Ascending aorta (tissue), 2 donors: ENCODE measurements at places on chromosomes 11 and 22. TPM values are rescaled to one million over a fixed set of nuclear protein-coding genes. Genes with fewer than 3 reads are reported as not detected.

GRCh38 chr11:35558513-35558912 is 33.1 kb upstream of the PAMR1 start:
- no peak for DNase-seq
- H3K36me3 ChIP-seq: no peaks in the 10 kb centered on the region

DNA sequence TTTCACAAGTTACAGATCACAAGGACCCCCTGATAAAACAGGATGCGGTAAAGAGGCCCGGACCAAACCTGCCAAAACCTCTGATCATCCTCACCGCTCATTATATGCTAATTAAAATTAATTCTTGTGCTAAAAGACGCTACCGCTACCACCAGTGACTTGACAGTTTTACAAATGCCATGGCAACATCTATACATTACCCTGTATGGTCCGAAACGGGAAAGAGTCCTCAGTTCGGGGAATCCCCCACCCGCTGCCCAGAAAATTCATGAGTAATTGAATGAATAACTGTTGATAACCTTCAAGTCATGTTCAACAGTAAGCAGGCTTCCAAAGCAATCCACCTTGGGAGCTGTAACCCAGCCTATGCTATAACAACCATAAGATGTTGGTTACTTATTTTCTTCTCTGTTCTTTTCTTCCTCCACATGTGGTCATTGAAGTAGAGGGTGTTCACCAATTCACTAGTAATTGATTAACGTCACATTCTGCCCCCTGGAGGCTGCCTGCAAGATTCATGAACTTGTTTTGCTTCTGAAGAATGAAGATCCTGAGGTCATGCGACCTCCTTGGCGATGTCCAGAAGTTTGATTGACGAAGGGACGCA is 20.6 kb downstream of the APOBEC3H start:
- no peak overlapping the region for H3K27ac ChIP-seq
- no peaks in the 10 kb centered on the region for H3K36me3 ChIP-seq
- no peaks in the 10 kb centered on the region for H3K27me3 ChIP-seq
- H3K4me3 ChIP-seq: no peak overlapping the region
- no peaks in the 10 kb centered on the region for H3K4me1 ChIP-seq

GRCh38 chr22:19981171-19981960 is 35.3 kb downstream of the ARVCF start:
- H3K36me3 ChIP-seq: peaks cover 49% of the 10 kb centered on the region
- H3K4me3 ChIP-seq: no peak overlapping the region
- DNase-seq: no peak
- H3K27me3 ChIP-seq: no peaks in the 10 kb centered on the region

- no peak overlapping the region for H3K4me3 ChIP-seq
- H3K27me3 ChIP-seq: no peaks in the 10 kb centered on the region
- H3K4me1 ChIP-seq: no peaks in the 10 kb centered on the region
These were observed 631.4 kb upstream of the LUZP2 start for GRCh38 chr11:23865341-23865975.

GRCh38 chr11:101341578-101341977 is 212.0 kb upstream of the PGR start:
- H3K4me1 ChIP-seq: no peaks in the 10 kb centered on the region
- H3K27me3 ChIP-seq: no peaks in the 10 kb centered on the region

DNA sequence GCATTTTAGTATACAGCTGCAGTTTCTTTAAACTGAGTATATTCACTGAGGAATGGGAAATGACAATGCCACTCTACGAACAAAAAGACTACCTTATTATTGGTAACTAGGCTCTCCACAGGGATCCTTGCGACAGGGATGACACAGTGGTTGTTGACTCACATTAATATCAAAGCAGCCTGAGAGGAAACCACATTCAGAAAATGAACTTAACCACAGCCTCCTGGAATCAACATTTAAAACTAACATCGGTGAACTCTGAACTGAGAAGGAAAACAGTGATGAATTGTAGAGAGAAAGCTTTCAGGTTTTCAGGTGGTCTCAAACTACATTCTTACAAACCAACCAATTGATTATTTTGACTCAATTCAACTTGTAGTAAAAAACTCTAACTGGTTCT is 90.3 kb upstream of the MTMR2 start:
- H3K27me3 ChIP-seq: no peaks in the 10 kb centered on the region
- DNase-seq: no peak
- no peaks in the 10 kb centered on the region for H3K36me3 ChIP-seq
- peaks cover 4% of the 10 kb centered on the region for H3K4me1 ChIP-seq
- H3K27ac ChIP-seq: no peak overlapping the region

DNA sequence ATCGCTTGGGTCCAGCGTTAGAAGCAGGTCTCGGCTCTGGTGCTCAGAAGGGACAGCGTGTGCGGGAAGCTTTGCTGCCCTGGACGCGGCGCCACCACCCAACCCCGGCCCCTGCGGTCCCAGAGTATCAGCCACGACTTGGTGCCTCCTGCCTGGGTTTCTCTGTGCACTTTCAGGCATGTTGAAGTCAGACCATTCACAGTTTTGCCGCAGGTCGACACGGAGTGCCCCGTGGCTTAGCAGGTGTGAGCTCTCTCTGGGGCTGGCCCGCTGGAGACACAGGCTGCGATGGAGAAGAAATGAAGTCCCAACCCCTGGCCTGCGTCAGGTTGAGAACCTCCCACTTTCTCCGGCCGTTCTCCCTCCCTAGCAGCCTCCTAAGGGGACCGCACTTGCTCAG is 494.5 kb downstream of the BRD1 start:
- H3K36me3 ChIP-seq: no peaks in the 10 kb centered on the region
- no peak overlapping the region for H3K4me3 ChIP-seq
- H3K27ac ChIP-seq: no peak overlapping the region
- H3K27me3 ChIP-seq: no peaks in the 10 kb centered on the region

- no peak for DNase-seq
- peak overlapping the region; percentile 95 for H3K4me3 ChIP-seq
- H3K4me1 ChIP-seq: no peaks in the 10 kb centered on the region
- no peaks in the 10 kb centered on the region for H3K27me3 ChIP-seq
These were observed 983 bp downstream of the NARS2 start for GRCh38 chr11:78573681-78574080.

CSNK2A3 gene
- 0.53 TPM for total RNA-seq

DNA sequence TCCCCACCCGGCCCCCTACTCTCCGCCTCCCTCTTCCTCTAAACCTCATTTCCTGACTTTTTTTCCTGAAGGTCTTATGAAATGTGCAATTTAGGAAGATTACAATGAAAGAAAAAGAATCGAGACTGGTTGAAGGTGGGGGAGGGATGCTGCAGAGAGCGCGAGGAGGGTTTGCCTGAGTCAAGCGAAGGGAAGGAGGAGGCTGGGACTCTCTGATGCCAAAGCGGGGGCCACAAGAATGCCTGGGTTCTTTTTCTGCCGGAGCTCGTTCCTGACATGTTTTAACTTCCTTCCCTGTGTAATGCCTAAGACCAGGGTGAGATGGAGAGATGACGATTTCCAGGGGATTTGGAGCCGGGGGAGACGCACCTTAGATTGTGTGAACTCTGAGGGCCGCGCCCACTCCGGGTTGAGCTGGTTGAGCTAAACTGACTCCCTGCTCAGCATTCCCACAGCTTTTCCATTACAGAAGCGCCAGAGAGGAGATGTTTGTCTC is 270.5 kb upstream of the SORL1-AS1 start:
- H3K27ac ChIP-seq: peak overlapping the region; percentile 93
- H3K4me3 ChIP-seq: peak overlapping the region; percentile 79
- no peaks in the 10 kb centered on the region for H3K27me3 ChIP-seq
- no peak for DNase-seq
- H3K36me3 ChIP-seq: no peaks in the 10 kb centered on the region

DNA sequence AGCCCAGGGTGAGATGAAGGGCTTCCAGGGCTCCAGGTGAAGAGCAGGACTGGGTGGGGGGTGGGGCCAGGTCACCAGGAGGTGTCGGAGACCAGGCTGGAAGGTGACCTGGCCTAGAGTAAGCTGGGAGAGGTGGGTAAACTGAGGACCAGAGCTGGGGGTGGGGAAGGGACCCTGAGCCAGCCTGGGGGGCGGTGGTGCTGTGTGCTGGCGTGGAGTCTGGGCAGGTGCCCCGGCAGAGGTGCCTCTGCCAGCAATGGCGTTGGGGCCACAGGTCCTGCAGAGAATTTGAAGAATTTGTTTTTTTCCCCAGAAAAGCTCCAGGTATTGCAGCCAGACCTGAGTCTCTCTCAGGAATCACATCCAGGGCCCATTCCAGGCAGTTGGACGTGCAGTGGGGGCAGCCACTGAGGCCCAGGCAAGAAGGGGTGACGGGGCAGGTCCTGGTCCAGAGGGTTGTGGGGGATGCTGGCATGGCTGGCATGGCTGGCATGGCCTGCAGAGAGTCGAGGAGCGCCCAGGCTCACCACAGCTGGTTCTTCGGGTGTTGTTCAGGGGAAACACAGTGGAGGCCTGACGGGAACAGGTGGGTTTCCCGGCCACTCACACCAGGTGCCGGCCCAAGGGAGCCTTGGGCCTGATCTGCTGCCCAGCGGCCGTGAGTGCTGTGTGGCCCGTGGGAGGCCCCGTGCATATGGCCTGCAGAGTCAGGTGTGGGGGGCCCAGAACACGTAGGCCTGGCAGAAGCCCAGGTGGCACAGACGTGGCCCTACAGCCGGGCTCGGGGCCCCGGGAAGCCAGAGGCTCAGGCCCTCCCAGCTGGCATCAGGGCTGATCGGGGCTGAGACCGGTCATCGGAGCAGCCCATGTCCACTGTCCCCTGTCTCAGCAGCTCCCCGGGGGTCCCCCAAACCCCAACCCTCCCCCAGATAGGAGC is 6.4 kb upstream of the MUC6 start:
- H3K36me3 ChIP-seq: no peaks in the 10 kb centered on the region
- no peaks in the 10 kb centered on the region for H3K27me3 ChIP-seq
- H3K4me1 ChIP-seq: no peaks in the 10 kb centered on the region

DNA sequence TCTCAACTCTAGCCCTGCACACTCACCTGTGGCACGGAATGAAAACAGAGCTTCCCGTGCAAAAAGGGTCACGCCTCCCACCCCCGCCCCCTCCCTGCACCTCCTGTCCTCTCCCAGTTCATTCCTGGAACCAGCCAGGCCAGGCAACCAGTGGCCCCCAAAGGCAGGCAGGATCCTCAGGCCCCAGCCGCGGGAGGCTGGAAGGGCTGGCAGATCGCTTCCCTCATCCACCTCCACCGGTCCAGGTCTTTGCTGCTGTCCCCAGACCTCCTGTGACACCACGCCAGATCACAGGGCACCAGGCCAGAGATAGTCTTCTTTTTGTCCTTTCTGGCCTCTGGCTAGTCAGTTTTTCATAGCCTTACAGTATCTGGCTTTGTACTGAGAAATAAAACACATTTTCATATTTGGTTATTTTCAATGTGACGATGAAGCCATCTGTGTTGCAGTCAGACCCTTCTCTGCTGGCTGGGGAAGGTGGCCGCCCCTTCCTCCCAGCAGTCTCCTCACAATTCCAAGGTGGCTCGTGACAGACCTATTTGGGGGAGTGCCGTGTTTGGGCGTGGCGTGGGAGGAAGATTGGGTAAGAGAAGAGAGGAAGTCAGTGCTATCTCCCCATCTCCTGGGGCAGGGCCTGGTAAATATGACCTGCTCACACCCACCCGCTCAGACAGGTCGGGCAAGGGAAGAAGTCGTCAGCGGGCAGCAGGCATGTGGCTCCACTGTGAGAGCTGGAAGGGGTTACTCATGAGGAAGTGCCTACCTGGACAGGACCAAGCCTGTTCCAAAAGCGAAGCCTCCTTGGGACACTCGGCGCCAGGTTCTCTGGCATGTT is 9.1 kb downstream of the SSH3 start:
- H3K27ac ChIP-seq: no peak overlapping the region
- H3K4me3 ChIP-seq: no peak overlapping the region
- H3K27me3 ChIP-seq: no peaks in the 10 kb centered on the region
- H3K36me3 ChIP-seq: peaks cover 24% of the 10 kb centered on the region
- no peak for DNase-seq
- no peaks in the 10 kb centered on the region for H3K4me1 ChIP-seq

- H3K27me3 ChIP-seq: no peaks in the 10 kb centered on the region
- DNase-seq: no peak
- H3K27ac ChIP-seq: no peak overlapping the region
- H3K4me3 ChIP-seq: no peak overlapping the region
- no peaks in the 10 kb centered on the region for H3K36me3 ChIP-seq
- no peaks in the 10 kb centered on the region for H3K4me1 ChIP-seq
These were observed 6.9 kb downstream of the RAB6A start for GRCh38 chr11:73753938-73754337.

DNA sequence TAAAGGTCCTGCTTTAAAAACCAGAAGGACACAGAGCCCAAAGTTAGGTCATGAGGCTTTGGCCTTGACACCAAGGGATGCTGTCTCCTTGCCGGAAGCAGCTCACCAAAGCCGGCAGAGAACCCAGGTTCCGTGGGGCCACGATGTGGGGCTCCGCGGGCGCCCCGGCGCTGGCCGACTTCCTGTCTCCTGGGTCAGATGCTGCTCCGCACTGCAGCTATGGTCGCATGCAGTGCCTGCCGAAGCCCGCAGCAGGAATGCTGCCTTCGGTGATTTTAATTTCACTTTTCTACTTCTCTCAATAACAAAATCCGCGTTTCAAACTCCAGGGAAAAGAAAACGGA is 454 bp upstream of the OTUB1 start:
- H3K4me3 ChIP-seq: peak overlapping the region; percentile 74
- no peaks in the 10 kb centered on the region for H3K27me3 ChIP-seq
- peak overlapping the region; percentile 67 for H3K27ac ChIP-seq
- H3K36me3 ChIP-seq: peaks cover 6% of the 10 kb centered on the region

DNA sequence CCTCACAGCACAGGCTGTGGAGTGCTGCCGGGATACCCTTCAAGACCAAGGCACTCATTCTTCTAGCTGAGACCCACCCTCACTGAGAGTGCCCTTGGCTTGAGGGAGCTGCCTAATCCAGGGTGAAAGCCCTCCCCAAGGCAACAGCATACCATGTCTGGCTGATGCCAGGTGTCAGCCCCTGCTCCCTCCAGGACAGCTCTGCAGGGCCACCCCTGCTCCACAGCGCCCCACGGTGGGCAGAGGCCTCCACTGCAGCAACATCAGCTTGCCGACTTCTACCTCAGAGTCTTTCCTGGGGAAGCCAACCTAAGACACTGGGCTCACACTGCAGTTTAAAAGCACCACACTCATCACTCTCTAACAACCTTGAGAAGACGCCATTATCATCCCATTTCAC is 29.0 kb downstream of the TTLL1 start:
- H3K27ac ChIP-seq: no peak overlapping the region
- no peak overlapping the region for H3K4me3 ChIP-seq
- peaks cover 7% of the 10 kb centered on the region for H3K36me3 ChIP-seq
- H3K27me3 ChIP-seq: no peaks in the 10 kb centered on the region
- DNase-seq: no peak

- no peaks in the 10 kb centered on the region for H3K27me3 ChIP-seq
- DNase-seq: no peak
These were observed 1964.5 kb upstream of the RAG2 start for GRCh38 chr11:38562562-38562961.
